ENCODE measurements at places on chromosomes 12 and 14.

- DNase-seq, result peak; percentile 93
Measured at GRCh38 chr14:94080621-94081385, at the start of the genes DDX24 and IFI27L1. Gene DDX24, minus strand, starts transcription at chr14:94081202. Its CDS starts 1,460 bp downstream, at chr14:94079742. Gene IFI27L1, plus strand, starts transcription at chr14:94081310. Its CDS starts 15,628 bp downstream, at chr14:94096938.

GRCh38 chr12:27226407-27226929, 17.6 kb upstream of the STK38L start:
- DNase-seq, result no peak

DNA sequence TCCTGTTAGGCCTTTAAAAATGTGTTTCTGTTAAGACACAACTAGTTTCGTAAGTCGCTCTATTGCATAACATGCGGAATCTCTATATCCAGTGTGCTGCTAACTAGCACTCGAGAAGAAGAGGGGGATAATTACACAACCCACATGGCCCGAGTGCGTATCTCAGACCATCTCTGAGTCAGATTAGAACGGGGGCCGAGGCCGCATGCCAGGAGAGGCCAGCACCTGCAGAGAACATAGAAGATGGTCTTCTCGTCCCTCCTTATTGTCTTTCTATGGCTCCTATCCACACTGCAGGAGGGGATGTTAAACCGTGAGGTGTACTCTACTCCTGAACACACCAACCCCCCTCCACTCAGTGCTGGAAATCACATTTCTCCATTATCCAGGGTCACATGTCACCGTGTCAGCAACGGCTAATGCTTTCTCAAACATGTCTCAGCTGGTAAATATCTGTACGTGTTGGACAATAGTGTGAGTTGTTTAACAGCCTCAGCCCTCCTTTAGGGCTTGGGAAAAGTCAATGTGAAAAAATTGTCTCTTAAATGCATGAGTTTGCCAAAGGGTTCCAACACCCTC, 56.3 kb downstream of the CCDC88C start:
- no peak for DNase-seq

- DNase-seq, result no peak
Measured at GRCh38 chr14:102824832-102825231, 47.6 kb downstream of the TRAF3 start.

- no peak for DNase-seq
Measured at GRCh38 chr12:120721866-120722265, 3.8 kb upstream of the ACADS start.

DNA sequence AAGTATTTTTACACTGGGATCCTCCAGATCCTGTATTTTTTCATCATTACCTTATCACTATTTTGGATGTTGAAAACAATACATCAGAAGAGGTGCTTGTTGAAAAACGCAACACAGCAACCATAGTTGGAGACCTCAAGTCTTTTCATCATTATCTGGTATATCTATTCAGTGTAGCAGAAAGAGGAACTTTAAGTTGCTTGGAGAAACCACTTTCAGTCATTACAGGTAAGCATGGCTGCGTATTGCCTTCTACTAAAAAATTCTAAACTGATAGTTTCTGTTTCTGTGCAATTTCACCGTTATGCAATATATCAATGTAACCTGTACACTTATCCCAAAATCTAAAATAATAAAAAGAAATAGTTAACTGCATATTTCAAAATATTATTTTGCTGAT, 32.2 kb upstream of the PTPRQ start:
- DNase-seq, result no peak

GRCh38 chr14:68199554-68200151, 380.1 kb downstream of the RAD51B start:
- no peak for DNase-seq

DNA sequence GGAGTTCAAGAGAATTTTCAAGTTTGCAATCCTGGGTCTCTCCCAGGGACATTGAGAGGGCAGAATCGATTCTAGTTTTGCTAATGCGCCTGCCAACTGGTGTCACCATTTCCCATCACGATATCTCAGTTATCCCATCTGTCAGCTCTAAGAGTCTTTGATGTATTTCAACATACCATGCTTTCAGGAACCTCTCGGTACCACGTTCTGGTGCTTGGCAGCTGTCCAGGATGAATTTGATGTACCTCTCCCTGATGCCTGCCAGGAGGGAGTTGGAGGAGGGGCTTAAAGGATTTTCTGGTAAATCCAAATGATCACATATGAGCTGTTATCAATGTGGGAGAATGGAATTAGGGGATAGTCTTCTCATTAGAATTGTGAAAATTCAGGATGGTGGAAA, 332.5 kb downstream of the RGS6 start:
- no peak for DNase-seq

DNA sequence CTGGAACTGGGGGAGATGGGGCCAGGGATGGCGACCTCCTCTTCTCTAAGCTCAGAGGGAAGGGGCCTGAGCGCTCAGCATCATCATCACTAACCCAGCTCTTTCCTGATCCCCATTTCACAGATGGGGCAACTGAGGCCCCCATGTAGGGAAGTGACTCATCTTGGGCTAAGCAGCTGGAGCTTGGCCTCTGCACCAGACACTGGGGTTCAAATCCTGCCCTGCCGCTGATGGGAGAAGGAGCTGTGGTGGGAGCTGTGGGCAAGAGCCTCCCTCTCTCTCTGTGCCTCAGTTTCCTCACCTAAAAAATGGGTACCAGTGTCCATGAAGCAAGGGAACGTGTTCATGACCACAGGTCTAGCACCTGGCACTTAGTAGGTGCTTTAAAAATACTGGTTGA, 2.6 kb upstream of the TRPV4 start:
- no peak for DNase-seq

DNA sequence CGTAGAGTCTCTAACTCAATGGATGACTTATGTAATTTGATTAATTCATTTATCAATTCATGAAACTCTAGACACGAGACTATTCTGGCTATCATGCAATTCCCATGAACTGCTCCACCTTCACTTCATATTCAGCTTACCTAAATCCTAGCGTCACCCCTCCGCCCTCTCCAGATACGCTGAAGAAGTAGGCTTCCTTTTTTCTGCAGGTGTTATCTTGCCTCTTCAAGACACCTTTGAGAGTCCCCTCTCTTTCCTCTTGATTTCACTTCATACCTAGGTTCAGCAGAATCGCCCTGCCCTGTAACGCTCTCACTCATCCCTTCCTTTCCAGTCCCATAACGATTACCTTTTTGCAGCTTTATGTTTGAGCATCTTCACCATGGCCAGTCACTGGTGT, 4.0 kb upstream of the RNASE4 start:
- DNase-seq, result no peak

- no peak for DNase-seq
Measured at GRCh38 chr14:71541973-71542690, 390.1 kb upstream of the RGS6 start.

DNA sequence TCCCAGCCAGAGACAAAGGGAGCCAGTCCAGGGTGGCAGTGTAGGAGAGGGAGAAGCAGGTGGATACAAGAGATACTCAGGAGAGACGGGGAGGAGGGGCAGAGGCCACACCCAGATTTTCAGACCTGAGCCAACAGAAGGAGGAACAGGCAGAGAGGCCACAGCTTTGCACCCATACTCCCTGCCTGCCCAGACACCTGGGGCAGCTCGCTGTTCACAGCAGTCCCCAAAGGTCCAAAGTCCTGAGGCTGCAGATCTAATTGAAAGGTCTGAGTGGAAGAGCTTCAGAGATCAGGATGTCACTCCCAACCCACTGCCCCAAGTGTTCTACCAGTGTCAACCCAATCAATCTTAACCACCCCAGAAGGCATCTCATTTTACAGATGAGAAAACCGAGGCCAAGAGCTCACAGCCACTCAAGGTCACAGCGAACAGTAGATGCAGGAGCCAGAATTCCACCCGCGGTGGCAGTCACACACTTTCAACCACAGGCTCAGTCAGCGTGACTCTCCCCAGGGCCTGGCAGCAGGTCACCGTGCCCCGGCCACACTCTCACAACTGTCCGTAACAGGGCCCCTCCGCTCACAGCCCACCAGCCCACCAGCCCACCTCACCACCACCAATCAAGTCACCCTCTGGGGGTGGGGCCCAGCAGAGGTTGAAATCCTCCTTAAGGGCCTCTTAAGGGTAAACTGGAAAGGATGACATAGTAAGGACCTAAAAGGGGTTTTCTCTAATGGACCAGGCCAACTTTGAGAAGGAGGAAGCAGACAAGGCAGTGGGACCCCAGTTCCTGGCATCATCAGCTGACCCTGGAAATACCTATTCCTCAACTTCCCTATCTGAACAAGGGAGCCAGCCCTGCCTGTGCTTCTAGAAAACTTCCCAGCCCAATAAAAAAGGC, 33.3 kb downstream of the ACTN1 start:
- no peak for DNase-seq

DNA sequence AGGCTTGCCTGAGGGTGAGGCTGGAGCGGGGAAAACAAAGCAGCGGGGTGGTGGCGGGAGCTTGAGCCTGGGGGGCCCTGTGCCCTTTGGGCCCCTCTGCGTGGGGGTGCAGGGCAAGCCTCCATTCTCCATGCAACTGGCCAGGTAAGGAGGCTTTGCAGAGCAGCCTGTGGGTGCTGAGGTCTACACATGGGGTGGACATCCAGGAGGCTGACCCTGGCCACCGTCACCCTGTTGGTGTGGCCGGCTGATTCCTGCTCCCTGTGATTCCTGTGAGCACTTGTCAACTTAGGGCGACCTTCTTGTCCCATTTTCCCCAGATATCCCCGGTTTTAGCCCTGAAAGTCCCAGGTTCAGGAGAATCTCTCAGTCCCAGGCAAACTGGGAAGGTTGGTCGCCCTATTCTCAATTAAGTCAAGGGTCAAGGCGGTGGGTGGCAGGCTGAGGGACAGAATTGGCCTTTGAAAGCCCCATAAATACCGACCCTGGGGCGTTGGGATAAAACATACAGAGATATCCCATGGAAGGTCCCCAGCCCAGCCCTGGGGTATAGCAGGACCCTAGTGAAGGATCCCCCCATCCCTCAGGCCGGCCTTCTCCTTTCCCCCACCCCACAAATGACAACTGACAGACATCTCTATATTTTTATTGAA, 70.5 kb downstream of the PRIMA1 start:
- DNase-seq, result no peak

- no peak for DNase-seq
Measured at GRCh38 chr14:103594265-103594664, 31.5 kb downstream of the COA8 start.

DNA sequence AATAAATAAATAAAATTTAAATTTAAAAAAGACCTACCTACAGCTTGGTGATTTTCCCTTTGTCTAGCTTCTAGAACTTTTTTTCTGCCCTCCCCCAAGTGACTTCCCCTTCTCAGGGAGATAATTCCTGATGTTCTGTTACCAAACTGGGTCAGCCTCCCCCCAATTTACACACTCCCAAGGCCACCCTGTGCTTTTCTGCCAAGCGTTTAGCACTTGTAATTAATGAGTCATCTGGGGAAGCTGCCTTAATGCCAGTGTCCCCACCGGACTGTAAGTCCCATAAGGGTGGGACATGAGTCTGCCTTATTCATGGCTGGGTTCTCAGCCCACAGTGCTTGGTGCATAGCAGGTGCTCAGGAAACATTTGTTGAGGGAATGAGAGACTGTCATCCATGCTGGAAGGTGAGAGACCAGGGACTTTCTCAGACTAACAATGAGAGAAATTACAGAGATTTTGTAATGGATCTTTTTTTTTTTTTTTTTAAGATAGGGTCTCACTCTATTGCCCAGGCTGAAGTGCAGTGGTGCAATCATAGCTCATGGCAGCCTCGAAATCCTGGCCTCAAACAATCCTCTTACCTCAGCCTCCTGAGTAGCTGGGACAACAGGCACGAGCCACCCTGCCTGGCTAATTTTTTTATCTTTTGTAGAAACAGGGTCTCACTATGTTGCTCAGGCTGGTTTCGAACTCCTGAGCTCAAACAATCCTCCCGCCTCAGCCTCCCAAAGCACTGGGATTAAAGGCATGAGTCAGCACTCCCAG, 106.8 kb downstream of the PHETA1 start:
- DNase-seq, result no peak

- DNase-seq, result no peak
Measured at GRCh38 chr12:102069707-102070106, 7.9 kb upstream of the WASHC3 start.

DNA sequence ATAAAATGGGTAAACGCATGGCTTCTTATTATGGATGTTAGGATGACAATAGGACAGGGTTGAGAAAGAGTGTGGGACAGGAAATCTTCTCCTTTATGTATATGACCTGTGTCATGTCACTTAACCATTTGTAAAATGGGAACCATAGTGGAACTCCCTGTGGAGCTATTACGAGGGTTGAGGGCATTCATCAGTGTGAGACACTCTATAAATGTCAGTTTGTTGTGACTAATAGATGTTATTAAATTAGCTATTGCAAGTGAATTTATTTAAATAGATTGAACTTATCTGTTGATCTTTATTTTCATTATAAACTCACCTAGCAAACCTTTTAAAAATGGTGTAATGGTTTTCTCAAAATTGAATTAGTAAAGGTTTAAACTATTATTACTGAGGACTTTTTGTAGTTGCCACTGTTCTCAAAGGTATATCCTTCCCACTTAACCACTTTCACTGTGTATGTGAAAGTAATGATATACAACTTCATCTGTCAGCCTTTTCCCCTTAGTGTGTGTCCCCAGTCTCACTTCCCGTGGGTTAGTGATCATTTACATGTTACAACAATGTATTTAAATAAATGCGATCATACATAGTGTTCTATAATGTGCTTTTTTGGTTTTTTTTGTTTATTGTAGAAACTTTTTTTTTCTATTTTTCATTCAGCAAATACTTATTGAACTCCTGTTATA, 17.1 kb downstream of the HELB start:
- no peak for DNase-seq

GRCh38 chr14:69226178-69226577, 33.8 kb upstream of the GALNT16 start:
- no peak for DNase-seq

- no peak for DNase-seq
Measured at GRCh38 chr12:19850346-19851065, 411.2 kb downstream of the AEBP2 start.

DNA sequence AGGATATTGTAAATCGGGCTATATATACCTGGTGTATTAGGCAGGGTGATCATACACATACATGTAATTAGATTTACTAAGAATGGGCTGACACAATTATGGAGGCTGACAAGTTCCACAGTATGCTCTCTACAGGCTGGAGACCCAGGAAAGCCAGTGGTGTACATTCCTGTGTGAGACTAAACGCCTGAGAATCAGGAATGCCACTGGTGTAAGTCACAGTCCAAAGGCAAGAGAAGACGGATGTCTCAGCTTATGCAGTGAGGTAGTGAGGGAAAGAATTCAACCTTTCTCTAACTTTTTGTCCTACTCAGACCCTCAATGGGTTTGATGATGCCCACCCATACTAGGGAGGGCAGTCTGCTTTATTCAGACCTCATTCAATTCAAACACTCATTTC, 57.1 kb downstream of the METTL25 start:
- DNase-seq, result no peak

DNA sequence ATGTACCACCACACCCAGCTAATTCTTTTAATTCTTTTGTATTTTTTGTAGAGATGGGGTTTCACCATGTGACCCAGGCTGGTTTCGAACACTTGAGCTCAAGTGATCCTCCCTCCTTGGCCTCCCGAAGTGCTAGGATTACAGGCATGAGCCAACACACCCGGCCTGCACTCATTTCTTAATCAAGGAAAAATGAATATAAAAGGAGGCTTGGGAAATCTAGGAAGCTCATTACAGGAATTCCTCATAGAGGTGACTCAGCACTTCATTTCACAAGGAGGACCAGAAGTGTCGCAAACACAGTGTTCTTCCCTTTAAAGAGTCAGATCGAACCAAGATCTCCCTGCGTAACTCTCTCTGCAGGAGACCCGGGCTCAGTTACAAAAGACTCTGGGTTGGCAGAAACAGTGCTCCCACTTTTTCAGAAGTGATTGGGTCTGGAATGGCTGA, 30.3 kb downstream of the NFKBIA start:
- DNase-seq, result no peak

GRCh38 chr12:67430708-67431335, 161.7 kb downstream of the CAND1 start:
- no peak for DNase-seq

GRCh38 chr12:92356425-92356824, 210.8 kb upstream of the BTG1 start:
- DNase-seq, result peak; percentile 27

Data from KBM-7 (cell line).